Bladder microvascular endothelial cell (primary cell): ENCODE measurements at places on chromosomes 16 and 17. TPM values are rescaled to one million over a fixed set of nuclear protein-coding genes. Genes with fewer than 3 reads are reported as not detected.

The HOXB2 gene
- total RNA-seq, result 1.6 and 5.2 TPM in 2 replicates

The TPSD1 gene
- not detected in 2 replicates for total RNA-seq

The NOG gene
- total RNA-seq, result 1.6 TPM in 2 replicates

The CCL4 gene
- total RNA-seq, result not detected in 2 replicates

The KRT36 gene
- total RNA-seq, result 0.06 and 0.16 TPM in 2 replicates

The GALK1 gene
- total RNA-seq, result 57.1 and 85.5 TPM in 2 replicates

The PIMREG gene
- total RNA-seq, result 16.3 and 32.2 TPM in 2 replicates

The GUCY2D gene
- total RNA-seq, result not detected in 2 replicates

The EPX gene
- total RNA-seq, result not detected in 2 replicates

The TNK1 gene
- total RNA-seq, result 0.49 and 1.6 TPM in 2 replicates

The SHISA6 gene
- not detected in 2 replicates for total RNA-seq

The ANTKMT gene
- 19.1 and 21.4 TPM in 2 replicates for total RNA-seq

The DPEP2 gene
- total RNA-seq, result 0.16 and 1.4 TPM in 2 replicates

The KRT9 gene
- 0.06 TPM in 1 of 2 replicates, not detected in the other for total RNA-seq
